Inflammatory macrophage treated with lipopolysaccharide for 4 hours (primary cell): ENCODE measurements at places on chromosomes 16 and 17.

GRCh38 chr17:65208717-65209116, 71.5 kb downstream of the RGS9 start:
- no peak for DNase-seq

GRCh38 chr16:27642756-27643155, 92.8 kb downstream of the KATNIP start:
- DNase-seq, result no peak

GRCh38 chr17:30299000-30299399, 7.3 kb upstream of the BLMH start:
- no peak for DNase-seq

- peak; percentile 47 for DNase-seq
Observed at GRCh38 chr17:40316571-40317344, 7.8 kb downstream of the RARA start.

DNA sequence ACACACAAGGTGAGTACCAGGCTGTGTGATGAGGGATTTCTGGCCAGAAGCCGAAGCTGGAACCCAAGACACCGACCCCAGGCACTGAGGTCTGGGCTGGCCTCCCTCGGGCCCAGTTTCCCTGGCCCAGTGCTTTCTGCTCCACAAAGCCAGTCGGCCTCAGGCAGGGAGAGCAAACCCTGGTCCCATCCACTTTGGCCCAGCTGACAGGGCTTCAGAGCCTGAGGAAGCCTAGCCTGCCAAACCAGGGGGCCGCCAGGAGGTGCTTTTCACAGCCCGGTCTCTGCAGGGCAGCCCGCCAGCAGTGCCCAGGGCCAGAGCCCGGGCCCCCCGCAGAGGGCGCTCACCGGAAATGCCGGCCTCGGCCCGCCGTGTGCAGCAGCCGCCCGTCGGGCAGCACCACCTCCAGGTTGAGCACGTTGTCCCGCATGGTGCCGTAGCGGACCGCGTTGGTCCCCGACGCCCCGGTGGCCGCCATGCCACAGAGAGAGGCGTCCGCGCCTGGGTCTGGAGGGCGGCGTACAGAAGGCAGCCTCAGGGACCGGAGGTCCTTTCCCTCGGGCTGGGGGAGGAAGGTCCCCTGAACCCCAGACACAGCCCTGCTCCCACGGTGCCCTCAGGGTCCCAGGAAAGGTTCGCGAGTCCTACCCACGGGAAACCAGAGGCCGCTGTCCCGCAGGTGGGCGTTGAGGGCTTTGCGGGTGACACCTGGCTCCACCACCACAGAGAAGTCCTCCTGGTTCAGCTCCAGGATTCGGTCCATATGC, 2.2 kb downstream of the LDHD start:
- no peak for DNase-seq

DNA sequence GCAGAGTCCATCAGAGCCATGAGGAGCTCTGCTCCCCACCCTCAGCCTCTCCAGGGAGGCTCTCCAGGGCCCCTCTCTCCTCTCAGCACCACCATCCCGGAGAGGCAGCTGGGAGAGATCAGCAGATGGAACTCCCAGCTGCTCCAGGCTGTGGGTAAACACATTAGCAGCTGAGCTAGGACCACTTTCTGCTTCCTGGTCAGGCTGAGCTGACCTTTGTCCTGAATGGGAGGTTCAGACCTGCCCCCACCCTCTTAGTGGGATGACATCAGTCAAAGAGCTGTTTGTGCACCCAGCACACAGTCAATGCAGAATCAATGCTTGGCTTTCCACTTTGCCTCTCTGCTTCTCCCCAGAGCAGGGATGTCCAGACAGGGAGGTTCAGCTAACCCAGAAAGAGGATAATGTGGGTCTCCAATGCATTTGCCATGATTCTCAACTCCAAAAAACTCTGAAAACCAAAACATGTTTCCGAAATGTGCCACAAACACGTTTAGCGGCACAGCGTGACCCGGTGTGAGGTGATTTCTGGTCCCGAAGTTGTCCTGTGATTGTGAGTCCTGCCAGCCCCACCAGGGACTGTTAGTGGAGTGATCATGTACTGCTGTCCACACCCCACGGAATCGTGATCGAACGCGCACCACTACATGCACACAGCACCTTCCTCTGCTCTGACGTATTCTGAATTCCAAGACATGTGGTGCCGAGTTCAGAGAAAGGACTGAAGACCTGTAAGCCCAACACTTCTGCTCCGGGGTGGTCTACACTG, 6.7 kb downstream of the GPR142 start:
- peak; percentile 26 for DNase-seq

DNA sequence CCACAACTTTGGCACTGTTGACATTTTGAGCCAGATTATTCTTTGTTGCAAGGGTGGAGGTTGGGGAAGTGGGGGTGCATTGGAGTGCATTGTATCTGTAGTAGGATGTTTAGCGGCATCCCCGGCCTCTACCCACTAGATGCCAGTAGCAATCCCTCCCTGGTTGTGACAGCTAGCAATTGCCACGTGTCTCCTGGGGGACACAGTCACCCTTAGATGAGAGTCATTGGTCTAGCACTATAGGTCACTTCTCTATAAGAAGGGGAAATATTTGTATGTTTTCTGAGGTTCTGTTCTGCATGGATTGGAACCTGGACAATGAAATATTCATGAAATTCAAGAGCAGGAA, 32.4 kb downstream of the MSI2 start:
- peak; percentile 29 for DNase-seq

- DNase-seq, result no peak
Observed at GRCh38 chr17:60077226-60077625, 1.5 kb downstream of the HEATR6 start.

- DNase-seq, result no peak
Observed at GRCh38 chr17:76645481-76645880, 1.9 kb upstream of the ST6GALNAC1 start.

DNA sequence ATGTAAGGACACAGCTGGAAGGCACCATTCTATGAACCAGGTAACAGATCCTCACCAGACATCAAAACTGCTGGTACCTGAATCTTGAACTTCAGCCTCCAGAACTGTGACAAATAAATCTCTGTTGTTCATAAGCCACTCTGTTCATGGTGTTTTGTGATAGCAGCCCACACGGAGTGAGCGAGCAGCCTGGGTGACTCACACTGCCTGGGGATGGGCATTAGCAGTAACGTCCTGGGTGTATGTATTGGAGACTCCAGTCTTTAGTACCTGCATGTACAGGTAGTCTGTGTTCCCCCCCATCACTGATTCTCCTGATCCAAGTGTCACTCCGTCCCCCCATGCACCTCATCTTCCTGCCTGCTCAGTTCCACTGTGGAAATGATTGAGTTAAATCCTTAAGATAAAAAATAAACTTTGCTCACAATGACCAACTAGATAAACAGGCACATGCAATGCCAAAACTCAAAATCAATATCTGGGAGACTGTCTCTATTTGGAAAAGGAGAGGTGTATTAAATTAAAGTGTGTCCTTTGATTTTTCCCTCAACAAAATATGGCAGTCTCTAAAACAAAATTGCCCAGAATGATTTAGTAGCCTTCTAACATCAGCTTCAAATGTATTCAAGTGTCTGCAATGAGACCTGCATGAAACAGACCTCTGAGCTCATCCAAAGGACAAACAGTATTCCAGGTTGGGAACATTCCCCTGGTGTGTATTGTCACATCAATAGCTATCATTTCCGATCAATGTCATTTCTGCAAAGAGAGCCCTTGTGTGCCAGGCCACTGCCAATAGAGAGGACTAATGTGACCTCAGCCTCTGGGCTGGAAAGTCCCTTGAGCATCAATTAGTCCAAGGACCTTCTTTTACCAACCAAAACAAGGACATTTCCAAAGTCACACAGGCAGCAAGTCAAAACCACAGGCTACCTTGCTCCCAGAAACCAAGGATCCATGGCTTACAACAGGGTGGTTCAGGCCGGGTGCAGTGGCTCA, 12.2 kb upstream of the VAT1L start:
- no peak for DNase-seq

DNA sequence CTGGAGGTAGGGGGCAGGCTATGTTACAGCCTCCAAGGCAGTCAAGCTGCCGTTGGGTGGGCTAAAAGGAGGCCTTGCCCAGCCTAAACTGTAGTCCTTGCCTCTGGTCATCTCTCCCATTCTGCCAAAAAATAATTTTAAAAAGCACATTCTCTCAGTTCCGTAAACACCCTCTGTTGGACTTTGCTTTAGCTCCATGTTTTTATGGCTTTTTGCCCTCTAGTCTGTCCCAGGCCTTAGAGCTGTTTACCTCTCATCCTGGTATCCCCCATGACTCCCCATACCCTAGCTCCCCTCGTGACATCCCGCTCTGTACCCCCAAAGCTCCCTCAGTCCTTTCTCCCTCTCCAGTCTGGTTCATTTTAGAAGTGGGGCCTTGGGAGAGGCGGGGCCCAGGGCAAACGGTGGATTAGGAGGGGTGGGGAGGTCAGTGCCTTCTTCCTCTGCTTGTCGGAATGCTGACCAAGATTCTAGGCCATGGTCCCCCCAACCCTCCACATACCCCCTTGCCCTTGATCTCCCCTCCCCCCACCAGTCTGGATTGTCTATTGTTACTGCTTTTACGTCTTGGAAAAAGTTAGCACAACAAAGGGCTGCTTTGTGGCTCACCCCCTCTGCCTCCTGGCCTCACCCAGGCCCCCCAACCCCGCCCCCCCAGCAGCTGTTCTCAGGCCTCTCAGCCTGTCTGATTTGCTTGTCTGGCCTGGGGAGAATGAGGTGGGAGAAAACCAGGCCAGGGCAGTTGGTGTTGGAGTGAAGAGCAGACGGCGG, 18.4 kb downstream of the GJD3 start:
- DNase-seq, result no peak

DNA sequence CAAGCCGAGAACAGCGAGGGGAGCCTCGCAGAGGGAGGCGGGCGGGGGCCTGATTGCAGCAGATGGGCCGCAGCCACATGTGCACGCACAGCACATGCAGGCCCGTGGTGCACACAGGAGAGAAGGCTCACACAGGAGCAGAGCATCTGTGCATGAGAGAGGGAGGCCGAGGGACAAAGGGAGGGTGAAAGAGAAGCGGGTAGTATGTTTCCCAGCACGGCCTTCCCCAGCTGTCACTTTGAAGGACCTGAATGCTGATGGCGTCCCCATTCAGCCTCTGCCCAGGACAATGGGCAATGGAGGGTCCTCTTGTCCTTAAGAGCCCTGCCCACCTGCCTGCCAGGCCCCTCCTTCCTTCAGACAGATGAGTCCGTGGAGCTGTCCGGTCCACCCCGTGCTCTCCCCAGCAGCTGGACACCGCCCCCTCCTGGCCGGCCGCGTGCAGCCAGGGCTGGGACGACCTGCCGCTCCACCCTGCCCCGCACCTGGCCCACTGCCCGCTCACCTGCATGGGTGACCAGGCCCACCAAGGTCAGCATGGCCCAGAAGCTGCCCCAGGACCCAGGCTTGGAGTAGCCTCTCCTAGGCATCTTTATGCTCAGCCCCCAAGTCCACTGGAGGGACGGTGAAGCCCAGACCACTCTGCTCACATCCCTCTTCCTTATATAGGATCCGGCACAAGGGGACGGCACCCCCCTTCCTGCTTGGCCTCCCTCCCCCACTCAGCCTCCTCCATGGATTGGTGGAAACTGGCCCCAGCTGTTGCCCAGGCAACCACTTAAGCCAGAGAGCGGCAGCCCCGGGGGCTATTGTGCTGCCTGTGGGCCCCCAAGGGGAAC, at the start of gene BTBD17:
TSS of gene BTBD17 (minus strand) at position 639 of the 839 bp plus-strand sequence. CDS start at position 590, 49 bp downstream.
- peak; percentile 33 for DNase-seq

DNA sequence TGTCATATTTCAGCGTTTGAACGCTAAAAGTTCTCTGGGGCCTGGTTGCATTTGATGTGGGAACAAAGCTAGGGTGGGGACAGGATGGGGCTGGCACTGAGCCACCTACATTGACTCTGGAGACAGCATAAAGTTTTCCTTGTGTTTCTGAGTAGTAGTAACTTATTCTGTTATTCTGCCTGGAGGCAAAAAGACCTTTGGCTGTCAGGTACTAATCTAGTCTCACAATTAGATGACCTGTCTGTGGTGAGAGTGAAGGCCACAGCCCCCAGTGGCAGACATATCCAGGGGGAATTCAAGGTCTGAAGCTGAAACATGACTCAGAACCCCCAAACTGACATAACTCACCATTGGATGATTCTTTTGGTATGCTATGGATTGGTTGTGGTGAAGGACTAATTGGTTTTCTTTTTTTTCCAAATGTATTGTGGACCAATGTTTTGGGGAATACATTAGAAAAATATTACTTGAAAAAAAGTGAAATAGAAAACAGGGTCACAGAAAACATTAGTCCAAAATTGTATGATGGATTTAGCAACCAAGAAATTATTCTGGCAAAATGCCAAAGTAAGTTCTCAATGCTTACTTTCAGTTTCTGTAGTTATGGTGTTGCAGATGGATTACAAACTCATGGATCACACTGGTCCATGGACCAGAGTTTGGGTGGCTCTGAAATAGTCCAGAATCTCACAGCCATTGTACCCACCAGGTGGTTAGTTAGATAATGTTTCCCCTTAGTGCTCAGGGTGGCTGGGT, 10.5 kb upstream of the SALL1 start:
- DNase-seq, result no peak

GRCh38 chr17:27575096-27575911, 55.7 kb upstream of the LGALS9 start:
- DNase-seq, result no peak

DNA sequence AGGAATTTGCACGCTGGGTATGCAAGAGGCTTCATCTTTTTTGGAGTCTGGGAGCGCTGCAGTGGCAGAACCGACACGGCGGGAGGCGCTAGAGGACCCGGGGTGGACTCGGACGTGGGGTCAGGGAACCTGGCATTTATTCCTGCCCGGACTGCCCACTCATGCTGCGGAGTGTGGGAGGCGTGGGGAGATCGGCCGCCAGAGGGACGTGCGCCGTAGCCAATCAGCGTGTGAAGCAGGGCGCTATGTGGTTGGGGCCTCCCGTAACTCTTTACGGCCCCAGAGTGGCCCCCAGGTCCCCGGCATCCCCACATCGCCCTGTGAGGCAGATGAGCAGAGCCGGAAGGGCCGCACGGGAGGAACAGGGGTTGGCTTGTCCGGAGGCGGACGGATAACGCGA, 11.2 kb downstream of the FLYWCH2 start:
- no peak for DNase-seq

DNA sequence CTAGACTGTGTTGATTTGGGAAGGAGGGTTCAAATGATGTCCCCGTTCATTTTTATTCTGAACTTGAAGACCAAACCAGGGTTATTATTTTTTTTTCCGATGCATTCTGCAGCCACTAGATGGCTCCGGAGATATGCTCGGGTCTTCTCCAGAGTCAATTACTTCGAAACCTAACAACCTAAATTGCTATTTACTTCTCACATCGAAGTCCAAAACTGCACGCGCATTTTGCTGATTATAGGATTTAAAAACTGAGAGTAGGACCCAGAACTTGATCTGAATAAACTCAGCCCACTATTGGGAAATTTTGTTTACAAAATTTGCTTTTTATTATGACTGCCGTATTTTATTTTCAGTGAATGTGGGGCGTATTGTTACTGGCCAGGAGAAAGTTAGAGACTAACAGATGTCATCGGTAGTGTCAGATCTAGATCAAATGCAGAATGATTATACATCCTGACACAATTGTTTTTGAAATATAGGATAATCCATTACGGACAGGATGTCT, 263.8 kb downstream of the HS3ST3A1 start:
- peak; percentile 38 for DNase-seq
